ENCODE measurements at places on chromosomes 1 and 21. TPM values are rescaled to one million over a fixed set of nuclear protein-coding genes. Genes with fewer than 3 reads are reported as not detected.

- no peak for DNase-seq
Measured at GRCh38 chr1:50436489-50436888, 13.2 kb upstream of the DMRTA2 start.

Gene FYB2
- total RNA-seq: 1.7 TPM

- DNase-seq: no peak
Measured at GRCh38 chr1:197984289-197984688, 67.1 kb downstream of the LHX9 start.

- no peak for DNase-seq
Measured at GRCh38 chr1:192627901-192628300, 8.0 kb upstream of the RGS13 start.

DNA sequence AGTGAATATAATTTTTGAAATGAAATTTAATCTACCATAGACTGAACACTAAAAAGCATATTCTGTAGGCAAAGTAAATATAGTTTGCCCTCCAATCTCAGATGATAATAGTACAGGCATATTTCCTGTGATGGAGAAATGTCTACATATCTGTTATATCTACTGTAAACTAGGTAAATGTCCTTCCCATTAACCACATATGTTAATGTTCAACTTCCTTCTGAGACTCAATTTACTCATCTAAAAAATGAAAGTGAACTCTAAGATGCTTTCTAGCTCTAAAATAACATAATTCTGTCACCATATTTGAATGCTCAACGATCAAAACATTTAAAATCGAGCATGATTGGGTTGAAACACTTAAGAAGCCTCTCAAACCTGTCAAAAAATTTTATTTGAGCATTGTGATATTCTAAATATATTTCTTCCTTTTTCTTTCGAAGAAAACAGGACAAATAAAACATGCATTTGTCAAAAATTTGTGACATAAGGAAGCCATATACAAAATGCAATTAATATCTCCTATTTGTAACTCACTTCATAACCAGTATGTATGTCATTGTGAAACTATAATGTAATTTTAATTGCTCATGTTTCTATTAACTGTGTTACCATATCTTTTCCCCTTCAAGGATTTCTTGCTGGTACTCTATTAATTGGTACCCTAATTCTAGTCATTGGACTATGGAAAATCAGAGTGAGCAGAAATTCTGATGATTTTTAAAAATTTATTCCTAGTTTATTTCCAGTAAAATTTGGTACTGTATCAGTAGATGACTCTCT, 34.2 kb downstream of the CD55 start:
- no peak for DNase-seq

Gene KRTAP13-2
- not detected for total RNA-seq

DNA sequence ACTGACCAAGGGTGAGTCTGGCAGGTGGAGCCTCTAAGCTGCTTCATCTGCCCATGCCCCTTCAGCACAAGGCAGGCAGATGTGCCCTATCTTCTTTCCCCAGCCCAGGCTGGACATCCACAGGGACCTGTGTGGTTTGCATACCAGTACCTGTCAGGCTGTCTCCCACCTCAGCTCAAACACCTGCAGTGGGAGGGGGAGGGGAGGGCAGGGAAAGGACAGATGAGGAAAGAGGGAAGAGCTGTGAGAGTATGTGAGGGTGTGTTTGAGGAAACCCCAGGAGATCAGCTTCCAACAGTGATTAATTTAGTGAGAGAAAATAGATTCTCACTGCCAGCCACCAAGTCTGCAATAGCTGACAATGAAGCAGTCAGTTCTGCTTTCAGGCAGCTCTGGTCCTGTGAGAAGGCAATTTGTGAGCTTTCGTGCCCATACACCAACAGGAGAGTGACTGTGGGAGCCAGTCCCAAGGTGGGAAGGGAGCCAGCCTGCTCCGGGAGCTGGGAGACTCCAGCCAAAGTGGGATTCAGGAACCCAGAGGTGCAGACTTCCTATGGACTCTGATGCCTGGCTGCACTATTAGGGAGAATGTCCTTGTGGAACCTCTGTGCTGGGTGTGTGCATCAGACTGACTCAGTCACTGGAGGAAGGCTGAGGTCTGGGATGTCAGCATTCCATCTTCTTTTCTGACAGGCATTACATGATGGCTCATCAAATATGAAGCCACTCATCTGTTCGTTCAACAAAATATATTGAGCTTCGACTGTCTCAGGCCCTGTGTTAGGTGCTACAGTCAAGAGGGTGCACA, 59.7 kb downstream of the TNR start:
- DNase-seq: peak; percentile 41

DNA sequence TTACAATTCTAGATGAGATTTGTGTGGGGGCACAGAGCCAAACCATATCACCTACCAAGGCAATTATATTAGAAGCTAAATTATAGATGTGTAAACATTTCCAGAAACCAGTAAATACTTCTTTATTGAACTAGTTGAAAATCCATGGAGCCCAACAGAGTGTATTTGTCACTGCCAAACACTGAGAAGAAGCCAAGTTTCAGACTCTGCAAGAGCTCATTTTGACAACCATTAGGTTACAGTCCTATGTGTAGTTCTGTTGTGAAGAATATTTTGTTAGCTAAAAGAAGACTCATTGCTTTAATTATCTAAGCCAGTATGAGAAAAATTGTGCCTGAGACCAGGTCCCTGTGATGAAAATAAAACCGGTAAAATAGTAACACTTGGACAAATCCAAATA, 358.9 kb upstream of the SGIP1 start:
- DNase-seq: no peak

Gene EPHB2
- 6.0 TPM for total RNA-seq

- DNase-seq: no peak
Measured at GRCh38 chr1:225763716-225764548, 13.7 kb upstream of the SRP9 start.

GRCh38 chr1:81209461-81209860, 591.3 kb upstream of the ADGRL2 start:
- no peak for DNase-seq

DNA sequence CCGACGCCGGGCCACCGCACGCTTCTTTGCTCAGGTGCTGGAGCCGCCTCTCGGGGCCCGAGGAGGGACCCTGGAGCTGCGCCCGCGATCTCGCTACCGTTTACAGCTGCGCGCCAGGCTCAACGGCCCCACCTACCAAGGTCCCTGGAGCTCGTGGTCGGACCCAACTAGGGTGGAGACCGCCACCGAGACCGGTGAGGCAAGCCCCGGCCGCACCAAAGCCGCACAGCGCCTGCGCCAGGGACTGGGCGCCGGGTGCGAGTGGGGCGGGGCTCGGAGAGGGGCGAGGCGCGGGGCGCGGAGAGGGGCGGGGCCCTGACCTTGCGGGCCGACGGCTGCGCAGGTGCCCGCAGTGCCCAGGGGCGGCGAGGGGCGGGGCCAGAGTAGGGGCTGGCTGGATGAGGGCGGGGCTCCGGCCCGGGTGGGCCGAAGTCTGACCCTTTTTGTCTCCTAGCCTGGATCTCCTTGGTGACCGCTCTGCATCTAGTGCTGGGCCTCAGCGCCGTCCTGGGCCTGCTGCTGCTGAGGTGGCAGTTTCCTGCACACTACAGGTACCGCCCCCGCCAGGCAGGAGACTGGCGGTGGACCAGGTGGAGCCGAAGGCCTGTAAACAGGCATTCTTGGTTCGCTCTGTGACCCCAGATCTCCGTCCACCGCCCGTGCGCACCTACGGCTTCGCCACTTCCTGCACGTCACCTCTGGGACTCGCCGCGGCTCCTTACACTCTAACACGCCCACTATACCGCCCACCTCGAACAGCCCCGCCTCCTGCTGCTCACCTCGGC, 9.8 kb upstream of the CDC20 start:
- peak; percentile 95 for DNase-seq

Gene ANGPTL1
- total RNA-seq: 9.3 TPM

GRCh38 chr1:186295980-186296379, 79.1 kb downstream of the TPR start:
- DNase-seq: no peak

DNA sequence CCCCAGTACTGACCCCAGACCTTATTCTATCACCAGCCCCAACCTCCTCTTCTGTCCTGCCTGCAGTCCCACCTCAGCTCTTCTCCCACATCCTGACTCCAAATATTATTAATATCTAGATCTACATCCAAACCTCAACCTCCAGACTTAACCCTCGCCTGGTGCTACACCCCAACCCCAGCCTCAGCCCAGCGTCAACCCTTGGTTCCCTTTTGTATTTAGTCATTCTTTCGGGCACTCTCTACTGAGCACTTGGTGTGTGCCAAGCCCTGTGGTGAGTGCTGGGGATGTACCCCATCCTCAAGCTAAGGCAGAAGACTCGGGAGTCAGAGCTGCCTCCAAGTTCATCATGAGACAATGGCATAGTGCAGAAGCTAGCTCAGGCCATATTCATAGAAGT, 1.1 kb downstream of the SHISAL2A start:
- DNase-seq: no peak

Gene ADGRL2
- 104 TPM for total RNA-seq

DNA sequence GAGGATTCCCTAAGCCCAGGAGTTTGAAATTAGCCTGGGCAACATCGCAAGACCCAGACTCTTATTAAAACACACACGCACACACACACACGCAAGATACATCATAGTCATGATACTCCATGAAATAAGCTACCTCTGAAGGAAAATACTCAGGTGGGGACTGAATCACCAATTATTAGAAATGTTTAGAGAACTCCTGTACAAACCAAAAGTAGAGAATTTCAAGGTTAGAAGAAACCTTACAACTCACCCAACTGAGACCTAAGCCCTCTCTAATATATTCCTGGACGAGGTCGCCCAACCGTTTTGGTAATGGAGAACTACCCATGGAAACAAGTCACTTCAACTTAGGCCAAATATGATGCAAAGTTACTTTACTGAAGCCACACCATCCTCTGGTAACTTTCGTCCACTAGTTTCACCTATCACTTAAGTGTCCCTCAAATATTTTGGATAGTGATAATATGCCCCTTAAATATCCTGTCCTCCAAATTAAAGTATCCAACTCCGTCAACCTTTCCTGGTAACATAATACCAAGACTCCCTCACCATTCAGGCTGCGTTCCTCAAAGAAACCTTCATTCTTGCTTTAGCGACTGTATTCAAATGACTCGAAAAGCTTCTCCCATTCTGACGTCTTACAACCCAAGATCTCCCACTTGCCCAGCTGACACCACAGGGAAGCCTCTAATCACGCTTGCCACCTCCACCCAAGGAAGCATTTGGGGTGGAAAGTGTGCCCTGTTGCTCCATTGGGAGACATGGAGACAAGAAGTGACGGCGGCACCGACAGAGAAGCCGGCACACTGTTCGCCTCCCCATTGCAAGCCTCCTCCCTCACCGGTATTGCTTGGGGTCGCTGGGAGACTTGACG, 856 bp downstream of the NRDC start:
- peak; percentile 64 for DNase-seq

DNA sequence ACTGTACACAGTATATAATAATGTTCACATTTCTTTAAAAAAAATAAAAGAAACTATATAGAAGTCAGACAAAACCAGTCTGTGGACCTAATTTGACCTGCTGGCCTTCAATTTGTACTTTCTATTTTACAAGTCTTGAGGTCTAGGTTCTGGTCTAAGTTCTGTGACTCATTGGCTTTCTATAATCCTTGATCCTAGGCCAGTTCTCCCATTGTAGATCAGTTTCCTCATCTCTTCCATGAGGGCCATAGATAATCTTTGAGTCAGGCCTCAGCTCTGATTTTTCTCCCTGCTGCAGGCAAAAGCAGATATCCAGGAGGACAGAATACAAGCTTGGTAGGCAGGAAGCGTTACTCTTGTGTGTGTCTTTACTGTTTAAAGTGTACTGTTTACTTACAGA, 603.7 kb upstream of the CAMK1G start:
- no peak for DNase-seq

Gene FCGR3A
- 112 TPM for total RNA-seq

DNA sequence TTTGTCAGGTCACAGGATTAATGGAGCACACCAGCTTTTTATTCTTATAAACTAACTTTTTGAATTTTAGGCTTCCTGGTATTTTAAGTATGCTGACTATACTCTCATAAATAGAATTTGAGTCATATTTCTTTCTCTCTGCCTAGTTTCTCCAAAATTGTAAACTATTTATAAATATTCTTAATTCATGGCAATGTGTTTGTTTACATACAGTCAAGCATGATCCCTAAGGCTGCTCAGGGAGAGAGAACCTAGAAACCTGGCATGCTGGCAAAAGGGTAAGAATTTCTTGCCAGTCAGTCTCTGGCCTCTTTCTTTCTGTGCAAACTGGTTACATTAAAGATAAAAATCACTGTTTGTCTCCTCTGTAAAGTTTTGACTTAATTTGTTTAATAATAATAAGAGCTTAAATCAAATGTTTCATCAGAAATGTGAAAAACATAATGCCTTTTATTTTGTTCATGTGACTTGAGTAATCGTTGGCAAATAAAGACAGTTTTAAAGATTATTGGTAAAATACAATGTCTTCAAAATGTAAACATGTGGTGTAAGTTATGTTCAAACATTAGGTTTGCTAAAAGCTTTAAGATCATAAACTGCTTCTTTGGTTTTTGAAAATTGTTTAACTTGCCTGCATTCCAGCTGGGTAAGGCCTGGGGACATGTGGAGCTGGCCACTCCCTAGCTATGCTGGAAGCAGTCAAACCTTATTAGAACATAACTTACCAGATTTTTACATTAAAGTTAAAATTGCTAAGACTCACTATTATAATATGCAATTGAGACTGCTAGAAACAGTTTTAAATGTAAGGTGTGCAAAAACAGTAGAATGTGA, 1401.7 kb downstream of the NCAM2 start:
- no peak for DNase-seq

DNA sequence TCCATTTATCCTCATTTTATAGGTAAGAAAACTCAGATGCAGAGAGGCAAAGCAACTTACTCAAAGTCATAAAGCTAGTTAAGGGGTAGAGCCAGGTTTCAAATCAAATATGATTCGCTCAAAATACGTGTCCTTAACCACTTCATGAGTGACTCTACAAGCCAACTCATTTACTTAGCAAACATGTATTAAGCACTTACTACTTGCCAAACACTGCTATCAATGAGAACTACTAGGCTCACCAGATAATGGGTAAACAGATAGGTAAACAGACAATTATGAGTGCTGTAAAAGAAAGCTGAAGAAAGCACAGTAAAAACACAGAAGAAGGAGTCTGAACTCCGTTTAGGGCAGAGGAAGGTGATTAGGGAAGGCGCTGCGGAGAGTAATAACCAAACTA, 65.9 kb downstream of the WDR64 start:
- DNase-seq: no peak

GRCh38 chr1:6996371-6996770, 211.1 kb downstream of the CAMTA1 start:
- DNase-seq: no peak

DNA sequence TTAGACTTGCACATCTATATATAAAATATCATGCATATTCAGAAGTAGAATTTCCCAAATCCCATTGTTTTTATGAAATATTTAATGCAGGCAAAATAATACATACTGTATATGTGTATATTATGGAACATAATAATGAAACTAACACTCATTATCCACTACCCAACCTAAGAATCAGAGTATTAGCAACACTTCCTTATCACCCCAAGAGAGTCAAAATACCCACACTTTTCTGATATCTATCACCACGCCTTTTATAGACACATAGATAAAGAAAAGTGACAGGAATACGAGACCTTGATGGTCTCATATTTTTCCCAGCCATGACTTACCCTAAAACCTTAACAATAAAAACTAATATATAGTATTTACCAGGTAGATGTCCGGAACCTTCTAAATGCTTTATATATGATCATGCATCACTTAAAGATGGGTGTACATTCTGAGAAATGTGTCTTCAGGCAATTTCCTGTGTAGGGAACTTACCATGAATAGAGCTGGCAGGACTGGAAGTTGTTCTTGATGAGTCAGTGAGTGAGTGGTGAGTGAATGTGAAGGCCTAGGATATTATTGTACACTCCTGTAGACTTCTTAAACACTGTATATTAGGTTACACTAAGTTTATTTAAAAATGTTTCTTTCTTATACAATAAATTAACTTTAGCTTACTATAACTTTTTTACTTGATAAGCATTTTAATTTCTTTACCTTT, 45.5 kb downstream of the TNFSF4 start:
- DNase-seq: no peak
